ENCODE measurements at places on chromosomes 13 and 19.

DNA sequence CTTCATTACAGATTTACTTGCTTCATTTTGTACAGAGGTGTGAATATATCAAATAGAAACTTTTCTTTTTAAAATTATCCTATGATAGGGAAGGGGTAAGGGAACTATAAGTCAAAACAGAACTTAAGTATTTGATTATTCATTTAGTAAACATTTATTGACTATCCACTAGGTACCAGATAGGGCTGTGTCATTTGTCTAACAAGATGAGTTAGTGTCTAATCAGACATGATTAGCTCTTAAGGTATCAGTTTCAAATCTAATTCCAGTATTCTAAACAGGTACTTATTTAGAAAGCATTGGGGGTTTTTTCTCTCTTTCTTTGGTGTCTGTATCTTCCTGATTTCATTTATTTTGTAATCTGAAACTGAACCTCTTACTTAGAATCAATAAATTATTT, 32.2 kb downstream of the CDADC1 start:
- DNase-seq: no peak

GRCh38 chr13:63408331-63409189, 1992.9 kb upstream of the PCDH20 start:
- no peak for DNase-seq

- DNase-seq: no peak
Observed at GRCh38 chr19:30848636-30849425, 476.6 kb downstream of the ZNF536 start.

DNA sequence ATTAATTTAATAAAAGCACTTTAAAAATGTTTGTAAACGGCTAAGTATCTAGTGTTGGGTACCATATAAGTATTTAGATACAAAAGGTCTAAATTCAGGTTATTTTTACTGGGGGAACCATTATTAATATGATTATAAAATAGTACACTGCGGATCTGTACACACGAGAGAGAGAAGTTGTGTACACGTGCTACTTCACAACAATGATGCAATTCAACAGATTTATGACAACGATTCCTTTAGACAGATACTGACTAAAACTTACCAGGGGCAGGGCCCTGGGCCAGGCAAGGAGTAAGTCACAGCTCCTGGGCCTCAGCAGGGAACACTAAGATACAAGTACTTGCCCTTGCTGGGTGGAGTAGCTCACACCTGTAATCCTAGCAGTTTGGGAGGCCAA, 29.1 kb upstream of the TPTE2 start:
- DNase-seq: no peak

- DNase-seq: no peak
Observed at GRCh38 chr19:8057545-8058270, 5.1 kb downstream of the CCL25 start.

DNA sequence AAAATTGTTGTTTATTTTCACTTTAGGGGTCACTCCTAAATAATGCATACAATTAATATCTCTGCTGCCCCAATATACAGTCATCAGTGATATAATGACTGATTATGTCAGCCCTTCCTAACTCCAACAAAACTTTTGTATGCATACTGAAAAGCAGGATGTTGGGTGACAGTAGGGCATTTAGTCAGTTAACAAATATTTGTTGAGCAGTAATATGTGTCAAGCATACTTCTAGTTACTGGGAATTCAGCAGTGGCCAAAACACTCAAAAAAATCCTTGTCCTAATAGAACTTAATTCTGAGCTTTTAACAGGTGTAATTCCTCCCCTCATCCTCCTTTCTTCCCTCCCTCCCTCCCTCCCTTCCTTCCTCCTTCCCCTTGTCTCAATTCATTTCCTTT, 560.7 kb upstream of the KLHL1 start:
- DNase-seq: no peak

- no peak for DNase-seq
Observed at GRCh38 chr13:31361673-31362072, 161.9 kb downstream of the B3GLCT start.

DNA sequence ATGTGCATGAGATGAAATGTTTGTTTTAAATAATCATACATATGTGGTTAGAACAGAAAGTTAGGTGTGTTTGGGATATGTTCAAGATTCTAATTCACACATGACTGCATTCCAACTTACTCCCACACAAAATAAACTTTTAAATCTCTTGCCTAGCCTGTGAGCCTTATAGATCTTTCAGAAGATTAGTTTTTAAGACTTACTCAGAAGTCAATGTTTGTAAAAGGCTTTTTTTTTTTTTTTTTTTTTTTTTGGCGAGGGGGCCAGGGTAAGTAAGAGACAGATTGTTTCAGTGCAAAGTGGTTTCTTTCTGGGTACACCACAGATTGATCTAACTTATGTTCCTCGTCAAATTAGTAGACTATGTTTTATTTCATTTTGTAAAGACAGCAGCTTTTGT, 39.1 kb downstream of the GPR180 start:
- DNase-seq: no peak

DNA sequence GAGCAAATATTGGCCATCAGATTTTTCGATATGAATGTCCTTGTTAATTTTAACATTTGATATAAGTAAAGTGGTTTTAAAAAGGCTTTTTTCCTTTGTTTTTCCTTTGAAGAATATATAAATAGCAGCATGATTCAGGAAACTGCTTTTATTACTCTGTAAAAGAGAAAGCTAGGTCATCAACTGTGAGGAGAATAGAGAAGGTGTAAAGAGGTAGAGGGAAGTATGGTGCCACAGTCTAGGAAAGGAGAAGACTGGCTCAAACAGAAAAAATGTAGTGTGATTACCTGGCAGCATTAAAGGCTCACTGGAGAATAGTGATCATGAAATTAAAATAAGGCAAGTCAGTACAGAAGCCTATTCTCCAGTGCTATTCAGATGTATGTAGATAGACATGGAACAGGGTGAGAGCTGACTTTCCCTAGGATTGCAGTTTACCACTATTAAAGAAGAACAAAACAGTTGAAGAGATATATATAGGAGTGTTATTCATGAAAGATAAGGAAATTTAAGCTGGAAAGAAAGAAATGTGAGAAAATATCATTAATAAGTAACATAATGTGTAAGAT, 1115.9 kb upstream of the PCDH9 start:
- no peak for DNase-seq

GRCh38 chr13:28819735-28820098, 422 bp upstream of the MTUS2 start:
- no peak for DNase-seq

Data from stimulated activated CD8-positive, alpha-beta memory T cell treated with anti-CD3 and anti-CD28 coated beads, Interleukin-15, amount 100 ng/mL, for 1 hour (primary cell).